ENCODE measurements at places on chromosomes 6 and 20.

DNA sequence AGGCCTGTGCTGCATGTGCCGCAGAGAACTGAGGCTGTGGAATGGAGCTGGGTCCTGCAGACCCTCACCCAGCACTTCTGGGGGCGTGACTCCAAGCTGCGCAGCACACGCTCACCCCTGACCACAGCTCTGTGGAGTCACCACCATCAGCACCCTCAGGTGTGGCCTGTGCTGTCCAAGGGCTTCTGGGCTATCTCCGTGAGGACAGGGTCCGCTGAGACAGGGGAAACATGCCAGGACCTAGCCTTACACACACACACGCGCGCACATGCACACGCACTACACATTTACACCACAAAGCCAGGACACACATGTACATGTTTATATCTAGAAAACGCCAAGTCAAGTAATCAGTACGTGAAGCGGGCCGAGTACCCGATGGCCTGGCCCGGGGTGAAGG lies 26.8 kb upstream of the TCFL5 start:
- no peak for DNase-seq

- DNase-seq, result no peak
These were observed 48.1 kb downstream of the JPH2 start for GRCh38 chr20:44138867-44139266.

GRCh38 chr6:140043357-140043756 lies 668.9 kb upstream of the CITED2 start:
- DNase-seq, result no peak

- no peak for DNase-seq
These were observed 399 bp upstream of the REPS1 start for GRCh38 chr6:138988469-138988834.

GRCh38 chr20:50481741-50482140 lies 28.4 kb upstream of the PTPN1 start:
- no peak for DNase-seq
